ENCODE measurements at places on chromosomes 3 and 15.

GRCh38 chr15:75181780-75182179, 19.9 kb upstream of the C15orf39 start:
- no peak for DNase-seq

DNA sequence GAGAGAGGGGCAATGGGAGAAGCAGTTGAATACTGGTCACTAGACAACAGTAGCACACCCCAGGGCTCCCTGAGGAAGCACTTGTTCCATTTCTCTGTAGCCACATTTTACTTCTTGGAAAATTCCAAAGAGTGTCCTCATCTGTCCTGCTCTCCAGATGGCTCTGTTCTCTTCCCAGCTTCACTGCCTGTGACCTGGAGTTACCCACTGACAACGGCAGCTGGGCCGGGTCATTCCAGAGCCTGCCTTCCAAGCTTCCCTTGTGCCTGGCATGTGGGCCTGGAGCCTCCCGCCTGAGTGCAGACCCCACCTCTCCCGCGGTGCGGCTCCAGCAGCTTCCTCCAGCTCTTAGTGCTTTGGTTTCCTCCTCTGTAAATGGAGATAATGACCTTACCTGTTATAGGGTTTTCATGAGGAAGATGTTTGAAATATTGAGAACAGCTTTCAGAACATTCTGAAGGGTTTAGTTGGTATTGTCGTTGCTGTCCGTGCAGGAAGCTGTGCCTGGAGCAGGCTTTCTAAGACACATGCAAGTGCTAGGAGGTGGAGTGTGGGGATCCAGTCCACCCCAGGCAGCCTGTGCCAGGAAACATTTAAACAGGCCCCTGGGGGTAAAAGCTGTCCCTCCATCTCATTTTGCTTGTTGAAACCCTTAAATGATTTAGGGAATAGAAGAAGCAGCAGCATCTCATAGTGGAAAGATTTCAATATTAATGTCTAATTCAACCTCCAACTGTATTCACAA, 24.8 kb downstream of the EFCC1 start:
- DNase-seq = no peak

GRCh38 chr15:22861161-22861560, 22.7 kb downstream of the NIPA2 start:
- no peak for DNase-seq

GRCh38 chr3:76132154-76132470, 346.8 kb upstream of the ZNF717 start:
- DNase-seq = no peak

- DNase-seq = no peak
Measured at GRCh38 chr3:117540597-117540996, 831.0 kb downstream of the TUSC7 start.

GRCh38 chr3:13233487-13234485, 160.6 kb upstream of the IQSEC1 start:
- DNase-seq = peak; percentile 3

GRCh38 chr3:152505926-152506325, 237.2 kb downstream of the MBNL1 start:
- DNase-seq = peak; percentile 57

DNA sequence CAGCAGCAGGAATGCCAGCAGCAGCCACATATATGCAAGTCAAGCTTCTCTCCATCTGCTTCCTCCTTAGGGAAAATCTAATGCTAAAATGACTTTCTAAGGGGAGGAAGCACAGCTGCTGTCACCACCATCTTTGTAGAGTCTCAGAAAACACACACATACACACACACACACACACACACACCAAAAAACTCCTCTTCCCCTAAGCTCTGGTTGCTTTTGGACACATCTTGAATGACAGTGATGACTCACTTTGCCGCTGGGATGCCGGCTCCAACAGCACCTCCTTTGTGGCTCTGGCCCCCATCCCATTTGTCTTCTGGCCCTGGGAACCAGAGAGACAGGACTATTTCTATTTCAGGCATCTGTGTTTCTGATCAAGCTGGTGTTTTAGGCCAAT, 124.8 kb upstream of the GOLIM4 start:
- no peak for DNase-seq

GRCh38 chr3:100602506-100603444, 6.6 kb upstream of the ADGRG7 start:
- DNase-seq = no peak

DNA sequence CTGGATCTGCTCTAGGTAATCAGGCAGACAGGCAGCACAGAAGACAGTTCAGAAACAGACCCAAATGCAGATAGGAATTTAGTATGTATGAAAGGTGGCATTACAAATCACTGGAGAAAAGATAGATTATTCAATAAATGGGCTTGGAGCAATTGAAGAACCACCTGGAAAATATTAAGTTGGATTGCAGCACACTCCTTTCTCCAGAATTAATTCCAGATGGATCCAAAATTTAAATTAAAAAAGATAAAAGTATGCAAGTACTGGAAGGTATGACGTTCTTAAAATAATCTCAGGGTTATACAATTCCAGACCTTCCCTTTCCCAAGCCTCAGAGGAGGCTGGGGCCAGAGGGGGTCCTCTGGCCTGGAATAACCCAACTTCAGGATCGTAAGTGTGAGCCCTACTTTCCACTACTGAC, 32.5 kb downstream of the HRH1 start:
- no peak for DNase-seq

DNA sequence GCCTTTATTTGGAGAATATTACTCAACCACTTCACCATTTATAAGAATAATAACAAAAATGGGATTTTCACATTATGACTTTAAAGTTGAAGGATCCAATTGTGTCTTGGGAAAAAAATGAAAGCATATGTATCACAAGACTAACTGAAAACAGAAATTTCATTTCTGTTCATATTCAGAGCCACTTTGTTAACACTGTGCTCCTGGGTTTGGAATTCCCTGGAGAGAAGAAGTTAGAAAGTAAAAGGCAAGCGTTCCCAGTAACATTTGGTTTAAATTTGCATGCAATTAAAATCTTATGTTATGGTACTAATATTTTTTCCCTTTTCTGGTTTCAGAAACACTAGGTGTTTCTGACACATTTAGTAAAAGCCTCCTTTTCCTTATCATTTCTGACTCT, 230.8 kb downstream of the RBMS3 start:
- DNase-seq = no peak

DNA sequence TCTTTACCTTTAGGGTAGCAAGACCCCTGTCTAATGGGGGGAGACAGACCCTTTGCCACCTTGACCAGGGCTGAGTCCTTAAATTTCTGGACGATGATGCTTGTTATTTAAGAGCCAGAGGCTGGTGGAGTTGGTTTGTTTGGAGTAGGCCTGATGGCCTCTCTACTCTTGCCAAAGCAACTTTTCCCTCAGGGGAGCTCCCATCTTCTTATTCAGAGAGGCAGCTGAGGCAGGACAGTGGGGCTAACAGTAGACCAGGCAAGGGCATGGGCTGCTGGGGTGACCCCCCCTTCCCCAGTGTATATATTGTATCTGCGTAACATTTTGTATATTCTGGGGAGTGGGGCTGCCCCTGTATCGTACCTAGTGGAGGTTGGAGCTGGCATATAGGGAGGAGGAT, 10.3 kb downstream of the RPS17 start:
- DNase-seq = no peak

- DNase-seq = peak; percentile 78
Measured at GRCh38 chr15:67085818-67086636, 20.6 kb downstream of the SMAD3 start.

GRCh38 chr3:140467104-140467577, 210.7 kb upstream of the TRIM42 start:
- DNase-seq = no peak

- no peak for DNase-seq
Measured at GRCh38 chr3:157999246-157999645, 107.0 kb downstream of the SHOX2 start.

GRCh38 chr15:88571852-88572259, 25.4 kb upstream of the DET1 start:
- DNase-seq = no peak

- peak; percentile 21 for DNase-seq
Measured at GRCh38 chr3:149174901-149175300, 45.5 kb downstream of the HPS3 start.

DNA sequence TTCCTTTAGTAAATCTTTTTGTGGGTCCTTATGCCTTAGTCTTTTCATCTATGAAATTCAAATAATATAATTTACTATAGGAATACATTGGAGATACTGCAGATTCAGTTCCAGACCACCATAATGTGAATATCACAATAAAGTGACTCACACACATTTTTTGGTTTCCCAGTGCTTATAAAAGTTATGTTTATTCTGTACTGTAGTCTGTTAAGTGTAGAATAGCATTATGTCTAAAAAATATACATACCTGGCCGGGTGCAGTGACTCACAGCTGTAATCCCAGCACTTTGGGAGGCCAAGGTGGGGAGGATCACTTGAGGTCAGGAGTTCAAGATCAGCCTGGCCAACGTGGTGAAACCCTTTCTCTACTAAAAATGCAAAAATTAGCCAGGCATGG, 53.9 kb upstream of the PAQR5 start:
- DNase-seq = no peak

GRCh38 chr3:13217736-13218540, 144.7 kb upstream of the IQSEC1 start:
- no peak for DNase-seq

DNA sequence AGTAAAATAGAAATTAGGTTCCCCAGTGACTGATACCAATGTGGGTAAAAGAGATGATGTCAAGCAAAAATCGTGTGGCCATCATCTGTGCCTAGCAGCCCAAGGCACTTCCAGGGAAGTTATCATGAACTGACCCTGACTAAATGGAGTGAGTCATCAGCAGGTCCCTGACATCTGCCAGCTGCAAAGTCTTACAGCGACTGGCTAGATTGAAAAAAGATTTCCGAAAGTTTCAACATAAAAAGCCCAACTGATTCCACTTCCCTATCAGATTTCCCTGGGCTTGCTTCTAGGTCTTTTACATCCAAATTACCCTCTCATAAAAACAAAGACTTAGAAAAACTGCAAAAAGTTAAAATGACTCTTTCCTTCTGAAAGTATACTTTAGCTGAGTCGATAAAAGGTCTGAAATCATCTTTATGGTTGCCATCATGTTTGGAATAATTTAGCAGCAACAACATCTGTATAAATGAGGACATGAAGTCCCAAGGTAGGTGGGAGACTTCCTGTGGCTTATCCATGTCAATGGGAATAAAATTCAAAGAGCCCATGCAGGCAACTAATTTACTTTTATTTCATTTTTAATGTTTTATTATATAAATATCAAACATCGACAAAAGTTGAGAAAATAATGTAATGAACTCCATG, 342.8 kb downstream of the ERC2 start:
- DNase-seq = no peak

DNA sequence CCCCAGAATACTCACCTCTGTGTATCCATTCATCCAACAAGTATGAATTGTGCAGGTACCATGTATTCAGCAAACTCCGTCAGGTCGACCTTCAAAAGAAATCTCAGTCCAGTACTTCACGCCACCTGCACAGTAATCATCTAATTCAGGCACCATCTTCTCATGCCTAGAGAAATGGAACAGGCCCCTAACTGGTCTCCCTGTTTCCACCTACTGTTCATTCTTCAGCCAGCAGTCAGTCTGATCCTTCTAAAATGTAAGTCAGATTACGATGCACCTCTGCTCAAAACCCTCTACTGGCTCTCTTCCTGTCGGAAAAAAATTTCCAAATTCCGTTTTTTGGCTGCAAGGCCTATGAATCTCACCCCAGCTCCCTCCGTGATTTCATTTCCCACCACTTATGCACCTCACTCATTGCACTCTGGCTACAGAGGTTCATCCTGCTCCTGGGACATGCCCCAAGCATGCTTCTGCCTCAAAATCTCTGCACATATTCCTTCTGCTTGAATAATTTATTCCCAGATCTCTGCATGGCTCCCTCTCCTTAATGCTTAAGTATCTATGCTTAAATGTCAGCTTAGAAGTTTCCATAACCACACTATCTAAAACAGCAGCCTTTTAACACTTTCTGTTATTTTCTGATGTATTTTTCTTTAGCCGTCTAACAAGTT, 47.5 kb upstream of the PPP2R3A start:
- DNase-seq = no peak

DNA sequence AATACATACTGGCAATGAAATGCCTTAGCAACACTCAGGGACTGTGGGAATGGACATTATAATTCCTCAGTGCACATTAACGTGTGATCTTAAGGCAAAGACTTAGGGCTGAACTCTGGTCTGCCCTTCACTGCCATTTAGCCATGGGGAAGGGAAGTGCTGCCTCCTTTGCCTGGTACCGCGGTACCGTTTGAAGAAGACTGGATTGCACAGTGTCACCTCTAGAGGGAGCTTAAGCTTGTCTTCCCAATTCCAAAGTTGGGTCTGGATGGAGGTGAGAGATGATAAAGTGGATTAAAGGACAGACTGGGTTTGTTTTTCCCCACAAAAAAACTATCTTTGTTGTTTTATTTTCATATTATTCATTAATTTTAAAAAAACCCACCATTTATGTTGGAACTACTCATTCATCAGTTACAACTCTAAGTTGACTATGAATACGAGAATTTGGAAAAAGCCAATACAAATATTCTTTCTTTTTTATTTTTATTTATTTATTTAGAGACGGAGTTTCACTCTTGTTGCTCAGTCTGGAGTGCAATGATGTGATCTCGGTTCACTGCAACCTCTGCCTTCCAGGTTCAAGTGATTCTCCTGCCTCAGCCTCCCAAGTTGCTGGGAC, 60.0 kb upstream of the SYN2 start:
- DNase-seq = no peak

DNA sequence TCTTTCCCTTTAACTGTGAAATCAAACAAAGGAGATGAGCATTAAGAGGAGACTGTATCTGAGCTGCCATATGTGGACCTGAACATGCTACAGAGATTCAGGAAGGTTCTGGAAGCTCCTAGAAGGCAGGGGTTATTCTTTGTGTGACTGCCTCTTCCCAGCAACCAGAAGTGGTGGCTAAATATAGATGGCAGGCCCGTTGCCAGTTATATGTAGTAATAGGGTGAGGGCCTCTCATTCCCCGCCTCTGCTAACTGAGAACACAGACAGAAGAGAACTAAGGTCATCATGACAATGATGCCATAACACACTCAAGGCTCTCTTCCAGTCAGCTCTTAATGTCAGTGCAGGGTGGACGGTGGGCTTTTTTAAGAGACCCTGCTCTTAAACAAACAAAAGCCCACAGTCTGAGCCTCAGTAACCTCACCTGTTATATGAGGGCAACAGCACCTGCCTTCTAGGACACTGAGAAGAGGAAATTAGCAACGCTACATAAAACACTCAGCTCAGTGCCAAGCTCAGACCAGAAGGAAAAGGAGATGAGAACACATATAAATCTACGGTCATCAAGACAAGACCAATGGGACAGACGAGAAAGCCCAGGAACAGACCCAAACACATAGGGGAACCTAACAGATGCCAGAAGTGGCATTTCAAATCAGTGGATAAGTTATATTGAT, 22.3 kb downstream of the CFAP92 start:
- no peak for DNase-seq
